Vagina (tissue), 2 donors: ENCODE measurements at places on chromosomes 3 and 15. TPM values are rescaled to one million over a fixed set of nuclear protein-coding genes. Genes with fewer than 3 reads are reported as not detected.

NOX5 gene
- 0.74 TPM for total RNA-seq

FGF12 gene
- total RNA-seq = 1.5 TPM

- DNase-seq = no peak
These were observed 167.5 kb downstream of the EBLN2 start for GRCh38 chr3:73228959-73229358.

DNA sequence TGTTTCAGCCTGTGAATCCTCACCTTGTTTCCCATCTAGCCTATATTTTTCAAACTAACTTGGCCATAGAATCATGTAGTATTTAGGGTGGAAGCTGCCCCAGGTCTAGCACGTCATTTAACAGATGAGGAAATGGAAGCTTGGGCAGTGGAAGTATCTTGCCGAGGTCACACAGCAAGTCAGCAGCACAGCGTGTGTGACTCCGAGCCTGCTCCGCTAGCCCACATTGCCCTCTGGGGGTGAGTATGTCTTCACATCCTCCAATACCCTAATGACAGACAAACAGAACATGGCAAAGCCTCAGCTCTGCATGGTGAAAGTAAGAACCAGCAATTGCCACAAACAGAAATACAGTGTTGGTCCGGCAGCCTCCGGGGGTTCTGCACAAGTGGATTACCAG is 2.2 kb upstream of the CCR5 start:
- DNase-seq = no peak

GRCh38 chr3:53885239-53885638 is 3.3 kb upstream of the ACTR8 start:
- no peak for DNase-seq

GRCh38 chr3:39221141-39221530 is 28.7 kb upstream of the XIRP1 start:
- no peak for DNase-seq
